ENCODE measurements at places on chromosomes 2 and 18. TPM values are rescaled to one million over a fixed set of nuclear protein-coding genes. Genes with fewer than 3 reads are reported as not detected.

GRCh38 chr18:32612651-32613050 lies 142.0 kb upstream of the GAREM1 start:
- DNase-seq, result no peak

DNA sequence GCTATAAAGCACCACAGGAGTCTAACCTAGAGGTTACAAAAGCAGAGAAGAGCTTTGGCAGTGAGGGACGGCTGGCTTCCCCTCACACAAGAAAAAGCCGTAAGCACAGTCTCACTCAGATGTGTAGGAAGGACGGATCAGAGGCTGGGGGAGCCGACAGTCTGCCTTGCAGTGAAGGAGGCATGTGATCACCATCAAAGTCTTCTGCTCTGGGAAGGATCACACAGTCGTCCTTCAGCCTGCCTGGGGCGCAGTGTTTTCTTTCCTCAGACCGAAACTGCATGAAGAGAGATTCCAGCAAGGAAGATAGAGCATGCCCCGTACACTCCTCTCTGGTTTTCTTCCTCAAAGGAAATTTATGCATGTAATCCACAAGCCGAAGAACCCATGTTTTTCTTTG lies 24.1 kb downstream of the GATA6 start:
- peak; percentile 63 for DNase-seq

- no peak for DNase-seq
Measured at GRCh38 chr2:65662654-65663432, 230.4 kb upstream of the SPRED2 start.

- peak; percentile 60 for DNase-seq
Measured at GRCh38 chr2:26692279-26692896, at the start of gene KCNK3. Gene KCNK3 (plus strand): TSS chr2:26692722. CDS start chr2:26692876, 154 bp downstream.

DNA sequence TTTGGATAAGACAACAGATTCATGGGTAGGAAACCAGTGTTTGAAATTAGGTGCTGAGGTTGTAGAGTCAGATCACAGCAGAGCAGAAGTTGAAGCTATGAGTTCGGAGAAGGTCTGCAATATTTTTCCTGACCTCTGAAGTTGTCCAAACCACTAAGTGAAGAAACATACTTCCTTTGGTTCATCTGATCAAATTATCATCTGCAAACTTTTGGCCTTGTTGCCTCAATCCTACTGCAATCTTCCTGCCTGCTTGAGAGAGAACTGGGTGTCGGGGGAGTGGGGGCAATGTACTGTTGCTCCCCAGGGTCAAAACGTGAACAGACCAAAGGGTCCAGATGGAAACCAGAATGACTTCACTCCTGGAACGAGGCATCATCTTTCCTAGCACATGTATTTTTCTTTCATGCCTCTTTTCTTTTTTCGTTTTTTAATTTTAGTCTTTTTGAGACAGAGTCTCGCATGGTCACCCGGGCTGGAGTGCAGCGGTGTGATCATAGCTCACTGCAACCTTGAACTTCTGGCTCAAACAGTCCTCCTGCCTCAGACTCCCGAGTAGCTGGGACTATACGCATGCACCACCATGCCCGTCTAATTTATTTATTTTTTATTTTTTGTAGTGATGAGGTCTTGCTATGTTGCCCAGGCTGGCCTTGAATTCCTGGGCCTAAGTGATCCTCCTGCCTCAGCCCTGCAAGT lies 42.7 kb downstream of the RAB31 start:
- DNase-seq, result no peak

GRCh38 chr18:44748582-44748981 lies 67.9 kb downstream of the SETBP1 start:
- no peak for DNase-seq

- DNase-seq, result peak; percentile 44
Measured at GRCh38 chr2:144480285-144480684, 39.6 kb downstream of the ZEB2 start.

- DNase-seq, result no peak
Measured at GRCh38 chr2:202400941-202401340, 24.8 kb downstream of the BMPR2 start.

GRCh38 chr2:37635504-37636380 lies 35.7 kb downstream of the CDC42EP3 start:
- peak; percentile 86 for DNase-seq

GRCh38 chr2:213253162-213253561 lies 31.1 kb upstream of the SPAG16 start:
- no peak for DNase-seq

DNA sequence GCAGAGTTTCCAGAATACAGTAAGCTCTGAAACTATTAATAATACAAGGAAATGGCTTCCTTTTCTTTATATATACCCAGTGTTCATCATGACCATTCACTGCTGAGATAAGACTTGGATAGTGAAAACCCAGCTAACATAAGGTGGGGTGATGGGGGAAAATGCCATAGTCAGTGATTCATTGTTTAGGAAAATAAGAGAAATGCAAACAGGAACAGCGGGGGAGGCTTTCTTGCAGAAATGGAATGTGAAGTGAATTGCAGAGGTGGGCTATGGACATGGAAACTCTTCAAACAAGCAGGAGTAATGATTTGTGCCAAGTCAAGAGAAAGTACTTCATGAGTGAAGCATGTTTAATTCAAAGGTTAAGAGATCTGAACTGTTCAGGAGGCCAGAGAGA lies 519.4 kb downstream of the TDRD15 start:
- no peak for DNase-seq

GRCh38 chr18:31744321-31745067 lies 16.2 kb downstream of the SLC25A52 start:
- DNase-seq, result no peak

DNA sequence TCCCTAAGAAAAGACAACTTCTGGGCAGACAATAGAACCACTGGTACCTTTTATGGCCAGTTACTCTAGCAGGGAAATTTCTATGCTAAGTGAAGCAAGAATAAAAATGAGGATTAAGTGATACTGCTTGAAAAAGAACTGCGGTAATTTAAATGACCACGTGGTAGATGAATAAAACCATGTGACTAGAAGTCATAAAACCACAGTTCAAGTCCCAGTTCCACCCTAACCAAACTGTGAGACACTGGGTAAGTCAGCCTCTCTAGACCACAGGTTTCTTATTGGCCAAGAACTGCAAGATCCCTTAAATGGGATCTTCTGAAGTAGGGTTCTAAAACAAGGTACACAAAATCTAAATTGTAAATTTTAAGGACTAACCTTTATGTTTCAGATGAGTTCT lies 12.7 kb downstream of the TMEM237 start:
- no peak for DNase-seq

GRCh38 chr2:157492189-157492773 lies 48.4 kb upstream of the CYTIP start:
- peak; percentile 75 for DNase-seq

The PRKAG3 gene
- not detected for total RNA-seq
